ENCODE measurements at places on chromosomes 1 and 21. TPM values are rescaled to one million over a fixed set of nuclear protein-coding genes. Genes with fewer than 3 reads are reported as not detected.
A peak's percentile ranks its signal among the peaks of the same experiment; 100 is the strongest.

- DNase-seq, result no peak
These were observed 67.1 kb upstream of the PTGFRN start for GRCh38 chr1:116842654-116843053.

DNA sequence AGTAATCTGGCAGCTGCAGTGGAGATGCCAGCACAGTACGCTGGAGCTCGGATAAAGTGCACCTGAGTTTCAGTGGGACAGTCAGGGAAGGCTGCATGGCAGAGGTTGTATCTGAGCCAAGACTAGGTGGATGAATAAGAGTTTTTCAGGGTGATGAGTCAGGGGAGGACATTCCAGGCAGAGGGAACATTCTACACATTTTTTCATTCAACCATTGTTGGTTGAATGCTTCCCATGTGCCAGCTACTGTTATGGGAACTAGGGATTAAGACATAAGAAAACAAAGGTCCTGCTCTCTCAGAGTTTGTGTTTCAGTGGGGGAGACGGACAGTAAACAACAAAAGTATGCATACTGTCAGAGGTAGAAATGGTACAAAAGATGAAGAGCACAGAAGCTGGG lies 5.2 kb downstream of the LEPR start:
- no peak for DNase-seq

DNA sequence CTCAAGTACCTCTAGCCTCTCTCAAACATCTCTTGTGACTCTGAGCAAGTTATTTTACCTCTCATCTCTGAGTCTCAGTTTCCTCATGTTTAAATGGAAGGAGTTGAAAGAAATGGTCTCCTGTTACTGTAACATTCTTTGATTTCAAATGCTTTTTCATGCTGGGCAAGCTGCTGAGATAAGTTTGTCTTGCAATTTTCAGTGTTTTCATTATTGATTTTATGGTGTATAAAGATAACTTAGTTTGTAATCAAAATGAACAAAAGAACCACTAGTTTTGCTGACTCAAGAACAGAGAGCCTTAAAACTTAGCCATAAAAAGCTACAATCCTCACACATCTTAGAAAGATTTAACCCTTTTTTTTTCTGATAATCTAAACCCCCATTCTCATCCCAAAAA lies 4.5 kb downstream of the LIPI start:
- no peak for DNase-seq

GRCh38 chr1:211653293-211653692 lies 22.1 kb downstream of the NEK2 start:
- no peak for DNase-seq

Gene ZNF691
- 9.7 TPM for total RNA-seq

DNA sequence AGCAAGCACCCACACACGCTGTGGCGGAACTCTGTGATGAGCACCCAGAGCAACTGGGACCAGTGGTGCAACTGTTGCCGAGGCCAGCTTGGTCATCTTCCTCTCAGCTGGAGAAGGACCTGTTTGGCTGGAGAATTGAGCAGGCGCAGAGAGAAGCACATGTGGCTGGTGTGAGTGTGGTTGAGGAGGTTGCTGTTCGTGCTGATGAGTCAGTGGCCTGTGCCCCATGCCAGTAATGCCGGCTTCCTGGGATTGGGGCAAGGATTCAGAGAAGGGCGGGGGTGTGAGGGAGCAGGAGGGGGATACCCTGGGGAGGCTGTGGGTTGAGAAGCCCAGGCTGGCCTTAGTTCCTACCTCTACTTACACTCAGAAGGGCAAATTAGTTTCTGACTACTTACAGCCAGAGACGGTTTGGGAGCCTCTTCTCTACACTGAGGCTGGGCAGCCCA lies 57.5 kb upstream of the EPS8L3 start:
- DNase-seq, result no peak

Gene RXFP4
- total RNA-seq, result not detected

DNA sequence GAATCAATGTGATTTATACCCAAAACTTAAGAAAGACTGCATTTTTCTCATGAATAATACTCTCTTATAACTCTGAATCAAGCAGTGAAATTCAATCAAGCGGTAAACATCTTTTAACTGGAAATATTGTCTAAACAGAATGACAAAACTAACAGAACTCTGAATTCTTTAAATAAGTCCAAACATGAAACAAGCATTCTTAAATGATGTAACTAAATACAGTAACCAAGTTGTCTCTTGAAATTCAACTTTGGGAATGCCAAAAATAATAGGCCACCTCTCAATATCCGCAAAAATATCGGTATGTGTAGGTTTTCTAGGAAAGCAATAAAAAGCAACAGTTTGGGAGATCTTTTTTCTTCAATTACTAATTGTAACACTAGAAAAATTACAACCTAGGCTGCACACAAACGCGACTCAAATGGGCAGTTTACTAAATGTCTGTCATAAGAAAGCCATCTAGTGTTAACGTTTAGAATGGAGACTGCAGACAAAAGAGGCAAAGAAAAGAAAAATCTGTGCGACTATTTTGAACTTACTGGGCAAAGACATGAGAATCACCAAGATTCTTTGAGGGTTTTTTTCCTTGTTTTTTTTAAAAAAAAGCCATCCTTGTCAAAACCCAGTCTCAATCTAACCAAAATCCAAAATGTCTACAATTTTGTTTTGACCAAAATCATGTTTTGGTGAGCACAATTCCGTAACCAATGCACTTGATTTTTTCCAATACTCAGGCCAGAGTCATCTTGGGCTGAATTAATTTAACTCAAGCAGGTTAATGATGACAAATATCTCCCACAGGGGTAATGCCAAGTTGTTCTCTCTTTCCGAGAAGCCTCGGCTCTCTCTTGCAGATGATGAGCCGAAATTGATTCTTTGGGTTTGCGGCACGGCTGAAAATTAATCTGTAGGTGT lies 1.3 kb downstream of the SIPA1L2 start:
- no peak for DNase-seq

Gene CYP4B1
- total RNA-seq, result 0.59 TPM

Gene OR2T2
- 0.70 TPM for total RNA-seq

Gene SAMD13
- 3.2 TPM for total RNA-seq

- DNase-seq, result peak; percentile 57
These were observed at the start of gene SNX7 for GRCh38 chr1:98661544-98662355. SNX7 (plus strand) TSS chr1:98661721; CDS start chr1:98661732, 11 bp downstream.

Gene LCE1E
- total RNA-seq, result not detected

Gene C21orf58
- total RNA-seq, result 5.8 TPM

Gene FOXO6
- total RNA-seq, result 3.4 TPM

GRCh38 chr1:248923352-248924338 lies 17.6 kb downstream of the PGBD2 start:
- no peak for DNase-seq

Gene TRIM45
- 7.0 TPM for total RNA-seq

GRCh38 chr1:89483010-89483756 lies 41.4 kb upstream of the LRRC8B start:
- DNase-seq, result peak; percentile 83

Gene CLCNKB
- total RNA-seq, result not detected

DNA sequence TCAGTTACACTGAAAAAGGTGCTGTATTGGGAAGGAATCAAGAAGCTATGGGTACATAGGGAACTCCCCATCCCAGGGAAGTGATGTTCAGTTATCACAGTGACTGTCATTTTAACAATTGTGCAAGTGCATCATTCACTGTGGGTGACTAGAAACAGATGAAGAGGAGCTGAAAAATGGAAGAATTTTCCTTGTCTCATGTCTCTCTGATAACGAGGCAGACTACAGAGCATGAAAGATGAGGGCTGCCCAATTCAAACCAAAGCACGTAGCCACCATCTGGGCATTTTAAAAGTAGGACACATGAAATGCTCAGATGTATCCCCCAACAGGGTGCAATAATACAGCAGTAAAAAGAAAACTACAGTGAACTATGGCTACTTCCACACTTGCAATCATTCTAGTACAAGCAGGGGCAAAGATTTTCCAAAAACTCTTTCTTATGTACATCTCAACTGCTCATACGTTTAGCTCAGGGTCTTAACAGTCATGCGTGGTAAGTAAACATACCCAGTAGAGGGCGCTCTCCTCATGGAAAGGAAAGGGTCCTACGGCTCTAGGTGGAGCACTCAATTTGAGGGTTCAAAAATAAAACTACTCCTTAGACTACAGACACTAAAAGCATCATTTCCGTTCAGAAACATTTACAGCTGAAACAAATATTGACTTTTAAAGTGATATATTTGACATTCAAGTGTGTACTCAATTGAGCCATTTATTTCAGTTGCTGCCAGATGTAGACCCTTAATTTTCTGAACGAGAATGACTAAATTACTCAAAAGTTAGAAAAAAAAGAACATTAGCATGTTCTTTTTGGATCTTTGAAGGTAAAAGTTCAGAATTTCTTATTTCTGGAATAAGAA lies 143.2 kb downstream of the KCTD3 start:
- no peak for DNase-seq

Gene SLC6A9
- total RNA-seq, result 28.0 TPM

DNA sequence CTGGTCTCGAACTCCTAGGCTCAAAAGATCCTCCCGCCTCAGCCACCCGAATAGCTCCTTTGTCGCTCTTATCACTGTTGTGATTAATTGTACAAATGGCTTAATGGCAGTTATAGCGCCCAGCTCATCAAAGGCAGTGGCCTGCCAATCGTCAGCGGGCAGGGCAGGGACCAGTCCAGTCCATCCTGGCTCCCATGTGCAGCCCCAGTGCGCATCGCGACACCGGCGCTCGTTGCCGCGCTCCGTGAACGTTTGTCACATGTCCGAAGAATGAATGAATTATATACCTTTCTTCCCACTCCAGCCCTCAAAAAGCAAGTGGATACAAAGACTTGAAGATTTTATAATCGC lies 18.4 kb downstream of the MTX1 start:
- DNase-seq, result peak; percentile 70

Gene HMGN1
- total RNA-seq, result 83.4 TPM

- DNase-seq, result no peak
These were observed 34.5 kb downstream of the EBNA1BP2 start for GRCh38 chr1:43137445-43138052.

DNA sequence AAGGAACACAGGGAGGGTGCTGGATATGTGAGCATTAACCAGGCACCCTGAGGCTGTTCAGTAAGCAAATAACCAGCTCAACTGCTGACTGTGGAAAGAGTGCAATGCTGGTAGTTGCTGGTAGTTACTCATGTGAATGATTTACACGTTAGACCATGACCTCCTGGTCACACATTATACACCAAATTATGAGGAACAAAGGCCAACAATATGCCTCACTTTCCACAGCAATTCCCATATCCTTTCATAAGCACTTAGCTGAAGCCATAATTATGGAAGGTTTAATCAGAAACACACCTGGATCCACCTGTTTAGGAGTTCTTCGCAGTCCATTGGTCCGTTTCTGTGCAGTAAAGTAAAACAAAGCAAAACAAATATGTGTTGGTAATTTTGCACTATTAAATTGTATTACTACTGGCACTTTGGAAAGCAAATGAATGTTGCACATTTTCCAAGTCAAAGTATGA lies 281.8 kb downstream of the VAV3 start:
- DNase-seq, result no peak

GRCh38 chr1:102588536-102588935 lies 519.8 kb downstream of the COL11A1 start:
- no peak for DNase-seq

Gene KRTAP12-4
- total RNA-seq, result not detected

Gene CRP
- not detected for total RNA-seq

- DNase-seq, result no peak
These were observed 109.3 kb downstream of the WDR4 start for GRCh38 chr21:42769820-42770716.

GRCh38 chr1:41400225-41400624 lies 39.0 kb downstream of the FOXO6 start:
- DNase-seq, result no peak

DNA sequence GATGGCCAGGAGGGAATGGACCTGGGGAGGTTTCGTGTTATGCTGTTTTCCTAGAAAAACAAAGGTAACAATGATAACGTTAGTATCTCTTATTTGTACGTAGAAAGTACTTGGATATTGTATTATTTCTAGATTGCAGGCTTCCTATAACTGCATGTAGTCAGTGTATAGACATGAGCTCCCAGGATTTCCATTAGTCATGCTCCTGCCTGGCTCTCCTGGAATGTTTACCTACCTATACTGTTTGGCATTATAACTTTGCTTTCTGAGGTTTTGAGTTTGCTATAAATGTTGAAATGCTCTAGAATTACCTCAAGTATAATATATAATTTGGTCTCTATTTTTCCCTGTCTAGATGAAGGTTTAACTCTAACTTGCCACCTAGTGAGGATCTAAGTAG lies 66.1 kb downstream of the TTC3 start:
- no peak for DNase-seq

DNA sequence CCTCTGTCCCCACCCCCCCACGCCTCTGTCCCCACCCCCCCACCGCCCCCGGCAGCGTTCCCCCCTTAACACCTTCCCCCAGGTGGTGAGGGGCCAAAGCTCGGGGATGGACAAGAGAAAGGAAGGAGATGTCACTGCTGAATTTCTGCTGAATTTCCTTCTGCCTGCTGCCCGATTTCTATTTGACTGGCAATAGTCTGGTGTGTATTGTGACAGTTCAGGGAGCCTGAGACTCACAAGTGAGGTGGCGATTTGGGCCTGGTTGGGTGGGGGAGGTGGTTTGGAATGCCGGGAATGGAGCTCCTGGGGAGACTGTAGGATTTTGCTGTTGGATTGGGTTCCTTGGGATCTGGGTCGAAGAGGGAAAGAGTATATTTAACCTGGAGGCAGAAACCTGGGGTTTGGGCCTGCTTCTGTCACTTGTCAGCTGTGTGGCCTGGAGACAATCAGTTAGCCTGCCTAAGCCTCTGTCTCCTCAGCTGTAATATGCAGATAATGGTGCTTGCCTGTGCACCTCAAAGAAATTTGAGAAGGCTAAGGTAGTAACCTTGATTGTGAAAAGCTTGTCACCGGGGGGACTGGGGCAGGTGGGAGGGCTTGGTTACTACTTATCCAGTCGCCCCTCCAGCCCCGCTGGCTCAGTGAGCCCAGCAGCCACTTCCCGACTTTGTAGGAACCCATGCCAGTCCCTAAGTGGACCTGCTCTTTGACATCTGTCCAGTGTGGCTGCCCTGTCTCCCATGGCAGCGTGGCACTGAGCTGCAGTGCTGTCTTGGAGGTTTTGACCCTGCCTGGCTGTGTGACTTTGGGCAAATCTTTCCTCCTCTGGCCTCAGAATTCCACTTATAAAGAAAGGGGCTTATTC lies 7.7 kb upstream of the LMNA start:
- DNase-seq, result no peak

Gene SPRR4
- total RNA-seq, result not detected

Gene OR2G6
- 0.33 TPM for total RNA-seq

Gene HTR1D
- total RNA-seq, result 1.7 TPM

Gene AURKAIP1
- total RNA-seq, result 114 TPM

DNA sequence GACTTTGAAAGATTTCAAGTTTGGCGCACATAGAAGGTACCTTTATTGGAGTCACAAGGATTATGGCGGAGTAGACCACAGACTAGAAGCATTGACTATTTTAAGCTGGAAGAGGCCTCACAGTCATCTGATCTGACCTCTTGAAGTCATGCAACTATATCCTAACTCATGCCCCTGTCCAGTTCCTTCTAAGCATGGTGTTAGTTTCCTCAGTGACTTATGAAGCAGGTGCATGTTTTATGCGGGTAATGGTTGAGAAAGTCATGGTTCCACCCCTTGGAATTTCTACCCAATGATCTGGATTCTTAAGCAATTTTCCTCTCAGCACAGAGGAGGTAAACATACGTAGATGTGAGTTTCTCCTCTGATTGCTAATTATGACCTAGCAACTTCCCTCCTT lies 11.7 kb downstream of the OLFML3 start:
- no peak for DNase-seq

All from dorsolateral prefrontal cortex (tissue), 122 donors.